Brain pericyte (primary cell): ENCODE measurements at places on chromosomes 13 and 19.

GRCh38 chr19:43651758-43652545, 12.3 kb upstream of the CADM4 start:
- no peak for DNase-seq

- DNase-seq, result no peak
Observed at GRCh38 chr19:48963371-48964204, 1.5 kb upstream of the FTL start.

GRCh38 chr13:23619068-23619855, 49.0 kb downstream of the TNFRSF19 start:
- DNase-seq, result no peak

GRCh38 chr19:18399008-18399407, 1.6 kb upstream of the LRRC25 start:
- DNase-seq, result no peak

GRCh38 chr13:48094404-48094780, 512 bp downstream of the MED4 start:
- DNase-seq, result no peak

GRCh38 chr19:48999481-49000325, 6.0 kb downstream of the RUVBL2 start:
- no peak for DNase-seq

GRCh38 chr13:39378306-39378705, 224.7 kb downstream of the LHFPL6 start:
- DNase-seq, result no peak

DNA sequence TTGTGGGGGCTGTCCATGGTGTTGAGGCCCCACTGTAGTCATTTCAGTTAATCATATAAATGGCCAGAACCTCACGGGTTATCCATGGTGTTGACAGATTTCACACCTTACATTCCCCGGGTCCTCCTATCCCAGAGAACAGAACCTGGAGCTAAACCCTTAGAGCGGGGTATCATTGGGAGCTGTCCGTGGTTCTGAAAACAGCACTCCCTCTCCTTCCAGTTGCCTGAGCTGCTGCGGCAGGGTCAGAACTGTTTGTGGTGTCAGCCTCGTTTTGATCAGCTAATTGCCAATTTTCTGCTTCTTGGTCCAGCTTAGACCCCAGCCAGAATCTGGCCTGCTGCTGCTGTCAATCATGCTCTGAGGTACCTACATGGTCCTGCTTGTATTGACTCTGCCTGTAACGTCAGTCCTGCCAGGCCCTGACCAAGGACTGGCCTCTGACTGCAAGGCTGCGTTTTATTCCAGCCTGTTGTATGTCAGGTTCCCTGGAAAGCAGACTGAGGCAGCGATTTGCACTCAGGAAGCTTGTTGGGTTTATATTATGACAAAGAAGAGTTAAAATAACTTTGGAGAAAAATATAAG, 55.8 kb upstream of the KCTD15 start:
- DNase-seq, result no peak

GRCh38 chr13:48728226-48728625, 74.5 kb downstream of the CYSLTR2 start:
- DNase-seq, result no peak

DNA sequence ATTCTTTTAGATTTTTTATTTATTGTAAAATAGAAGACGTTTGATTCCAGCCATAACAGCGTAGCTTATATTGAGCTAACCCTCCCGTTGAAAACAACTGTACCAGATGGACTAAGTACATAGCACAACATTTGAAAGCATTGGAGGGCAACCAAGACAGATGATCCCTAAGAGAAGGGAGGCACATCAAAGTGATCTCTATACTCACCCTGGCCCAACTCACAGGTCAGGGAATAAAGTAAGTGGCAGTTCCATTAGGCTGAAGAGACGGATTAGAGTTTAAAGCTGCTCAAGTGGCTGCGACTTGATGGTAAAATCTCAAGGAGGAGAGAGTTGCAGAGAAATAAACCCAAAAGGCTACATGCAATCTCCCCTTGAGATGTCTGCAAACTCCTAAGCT, 65.1 kb upstream of the ITM2B start:
- DNase-seq, result no peak

GRCh38 chr19:19300613-19301012, 19.7 kb downstream of the SUGP1 start:
- no peak for DNase-seq

- no peak for DNase-seq
Observed at GRCh38 chr19:35528218-35529038, at the start of gene SBSN. TSS of gene SBSN (minus strand) at chr19:35528311. CDS start at chr19:35528281, 30 bp downstream.

DNA sequence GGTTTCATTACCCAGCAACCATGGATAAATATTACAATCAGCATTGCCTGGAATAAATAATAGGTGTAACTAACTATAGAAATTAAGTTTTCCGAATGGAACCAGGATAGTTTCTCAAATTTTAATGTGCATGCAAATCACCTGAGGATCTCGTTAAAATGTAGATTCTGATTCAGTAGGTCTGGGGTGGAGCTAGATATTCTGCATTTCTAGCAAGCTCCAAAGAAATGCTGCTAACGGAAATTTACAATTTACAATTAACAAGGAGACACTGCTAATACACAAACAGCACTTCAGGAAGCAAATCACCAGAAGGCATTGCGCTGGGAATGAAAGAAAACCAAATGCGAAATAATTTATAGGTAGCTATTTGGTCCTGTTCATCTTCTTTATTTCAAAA, 597.5 kb upstream of the KLF12 start:
- DNase-seq, result no peak

GRCh38 chr19:40585241-40585981, 8.7 kb downstream of the SHKBP1 start:
- no peak for DNase-seq

DNA sequence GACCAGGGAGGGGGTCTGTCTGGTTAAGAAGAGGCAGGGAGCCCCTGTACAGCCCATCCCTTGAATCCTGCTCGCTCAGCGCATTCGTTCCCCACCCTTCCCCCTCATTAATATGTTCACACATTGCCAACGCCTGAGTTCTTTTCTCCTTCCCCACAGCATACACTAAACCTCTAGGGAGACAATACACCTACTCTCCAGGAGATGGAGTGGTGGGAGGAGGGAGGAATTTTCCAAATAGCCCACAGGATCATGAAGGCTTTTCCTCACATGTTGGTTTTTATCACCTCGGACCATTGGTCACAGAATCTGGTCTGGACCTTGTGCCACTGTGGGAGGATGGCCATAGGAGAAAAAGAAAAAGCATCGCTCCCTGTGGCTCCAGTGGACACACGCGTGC, 294.9 kb downstream of the SHISA2 start:
- DNase-seq, result no peak

DNA sequence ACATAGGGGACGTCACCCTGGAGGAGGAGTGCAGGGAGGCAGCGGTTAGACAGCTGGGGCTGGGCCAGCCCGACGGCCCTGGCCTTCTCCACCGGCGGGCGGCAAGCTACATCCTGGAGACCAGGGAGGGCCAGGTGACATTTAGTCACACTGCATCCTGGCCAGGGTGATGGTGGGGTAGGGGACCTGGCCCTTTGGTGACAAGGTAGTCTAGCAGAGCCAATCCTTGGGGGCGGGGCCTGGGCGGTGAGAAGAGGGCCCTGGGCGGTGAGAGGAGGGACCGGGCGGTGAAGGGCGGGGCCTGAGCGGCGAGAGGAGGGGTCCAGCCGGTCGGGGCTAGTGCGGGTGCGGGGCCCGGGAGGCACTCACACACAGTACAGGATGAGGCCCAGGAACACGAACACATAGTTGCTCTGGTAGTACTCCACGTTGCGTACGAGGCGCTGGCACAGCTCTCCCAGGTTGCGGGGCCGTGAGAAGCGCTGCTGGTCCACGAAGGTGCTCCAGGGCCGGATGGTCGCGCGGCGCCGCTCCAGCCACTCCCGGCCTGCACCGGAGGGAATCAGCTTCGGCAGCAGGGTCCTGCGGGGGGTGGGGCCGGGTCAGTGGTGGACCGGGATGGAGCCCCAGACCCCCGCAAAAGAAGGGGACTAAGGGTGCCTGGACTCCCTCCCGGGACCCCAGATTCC, 610 bp downstream of the RABAC1 start:
- DNase-seq, result peak; percentile 36

DNA sequence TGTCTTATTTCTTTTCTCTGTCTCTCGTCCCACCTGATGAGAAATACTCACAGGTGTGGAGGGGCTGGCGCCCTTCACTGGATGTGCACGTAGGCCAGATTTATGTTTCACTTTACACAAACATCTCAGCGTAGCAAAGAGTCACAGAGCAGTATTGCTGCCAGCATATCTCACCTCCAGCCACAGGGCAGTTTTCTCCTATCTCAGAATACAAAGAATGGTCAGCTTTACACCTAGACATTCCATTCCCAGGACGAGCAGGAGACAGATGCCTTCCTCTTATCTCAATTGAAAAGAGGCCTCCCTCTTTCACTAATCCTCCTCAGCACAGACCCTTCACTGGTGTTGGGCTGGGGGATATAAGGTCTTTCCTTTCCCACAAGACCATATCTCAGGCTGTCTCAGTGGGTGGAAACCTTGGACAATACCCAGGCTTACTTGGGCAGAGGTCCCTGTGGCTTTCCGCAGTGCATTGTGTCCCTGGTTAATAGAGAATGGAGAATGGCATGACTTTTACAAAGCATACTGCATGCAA, 7.2 kb upstream of the ZNF611 start:
- no peak for DNase-seq

DNA sequence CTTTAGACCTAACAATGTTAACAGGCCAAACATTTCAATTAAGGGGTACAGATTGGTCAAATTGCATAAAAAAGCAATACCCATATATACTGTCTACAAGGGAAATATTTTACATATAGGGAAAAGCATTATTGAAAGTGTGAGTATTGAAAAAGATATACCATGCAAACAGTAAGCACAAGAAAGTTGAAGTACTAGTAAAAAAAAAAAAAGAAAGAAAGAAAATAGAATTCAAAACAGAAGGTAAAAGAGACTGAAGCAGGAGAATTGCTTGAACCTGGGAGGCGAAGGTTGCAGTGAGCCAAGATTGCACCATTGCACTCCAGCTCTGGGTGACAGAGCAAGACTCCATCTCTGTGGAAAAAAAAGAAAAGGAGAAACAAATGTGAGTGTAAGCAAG, 5.3 kb upstream of the TEX101 start:
- DNase-seq, result no peak

- no peak for DNase-seq
Observed at GRCh38 chr13:21075379-21076249, 14.2 kb upstream of the LATS2 start.

GRCh38 chr19:40286235-40286970, 1.3 kb upstream of the AKT2 start:
- no peak for DNase-seq

GRCh38 chr19:16527971-16528521, 14.2 kb downstream of the CHERP start:
- DNase-seq, result no peak

GRCh38 chr19:30718014-30718413, 345.8 kb downstream of the ZNF536 start:
- DNase-seq, result no peak

GRCh38 chr19:7119582-7119981, 50.1 kb downstream of the ZNF557 start:
- no peak for DNase-seq

DNA sequence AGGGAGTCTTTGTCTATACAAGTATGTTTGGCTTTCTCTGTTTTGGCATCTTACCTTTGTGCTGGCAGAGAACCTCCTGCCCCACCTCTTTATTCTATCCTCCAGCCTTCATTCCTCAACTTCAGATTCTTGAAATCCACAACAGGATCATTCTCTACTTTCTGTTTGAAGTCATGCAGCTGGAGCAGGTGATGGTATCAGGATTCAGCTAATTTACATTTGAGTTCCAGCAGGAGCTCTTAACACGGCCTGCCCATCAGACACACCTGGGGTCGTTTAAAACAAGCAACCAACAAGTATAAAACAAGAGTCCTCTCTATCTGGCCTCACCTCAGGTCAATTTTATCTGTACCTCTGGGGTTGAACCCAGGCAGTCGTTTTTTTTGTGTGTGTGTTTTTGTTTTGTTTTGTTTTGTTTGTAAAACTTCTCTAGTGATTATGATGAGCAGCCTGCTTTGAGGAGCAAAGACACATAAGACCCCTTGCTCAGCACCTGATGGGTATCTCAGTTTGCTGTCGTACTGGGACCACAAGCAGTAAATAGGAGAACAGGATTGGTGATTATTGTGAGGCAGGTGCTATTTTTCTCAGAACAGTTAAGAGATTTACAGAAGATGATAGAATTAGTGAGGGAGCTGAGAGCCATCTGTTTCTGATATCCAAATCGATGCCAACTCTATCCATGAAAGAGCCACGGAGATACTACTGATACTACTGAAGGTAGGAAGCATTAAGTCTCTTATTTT, 78.4 kb downstream of the GPC6 start:
- DNase-seq, result no peak

DNA sequence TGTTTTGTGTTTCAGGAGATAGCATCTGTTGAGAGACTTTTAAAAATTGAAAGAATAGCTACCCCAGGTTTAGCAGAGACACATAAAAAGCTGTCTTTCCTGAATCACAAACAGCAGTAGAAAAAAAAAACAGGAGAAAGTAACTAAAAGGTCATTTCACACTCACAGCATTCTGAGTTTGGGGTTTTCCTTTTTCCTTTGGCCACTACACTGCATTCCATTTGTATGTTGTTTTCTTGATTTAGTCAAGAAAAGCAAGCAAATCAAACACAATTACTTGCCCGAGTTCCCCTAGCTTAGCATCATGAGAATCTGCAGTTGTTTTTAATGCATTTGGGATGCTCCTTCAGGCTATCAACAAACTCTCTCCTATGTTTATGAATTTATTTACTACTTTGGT, 161.0 kb downstream of the KCTD12 start:
- DNase-seq, result no peak

GRCh38 chr19:47240996-47241918, 10.3 kb upstream of the BBC3 start:
- no peak for DNase-seq

DNA sequence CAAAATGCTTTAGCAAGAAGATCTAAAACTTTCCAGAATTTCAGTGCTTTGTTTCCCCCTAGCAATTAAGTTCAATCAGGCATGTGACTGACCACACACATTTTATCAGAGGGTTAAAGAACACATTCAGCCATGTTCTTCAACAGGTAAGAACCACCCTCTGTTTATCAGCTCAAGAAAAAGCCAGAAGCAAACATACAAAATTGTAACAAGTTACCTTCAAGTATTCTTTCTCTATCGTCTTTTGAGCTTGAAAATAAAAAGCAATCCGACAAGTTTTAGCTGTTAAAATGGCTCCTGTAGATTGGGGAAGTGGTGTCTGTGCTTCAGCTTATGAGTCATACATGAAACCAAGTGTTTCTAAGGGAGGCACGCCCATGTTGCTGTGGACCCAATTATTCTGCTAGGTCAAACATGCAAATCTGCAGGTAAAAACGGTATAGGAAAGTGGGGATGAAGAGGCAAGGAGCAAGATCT, at the start of gene ELF1:
TSS of gene ELF1 (minus strand) at position 306 of the 477 bp plus-strand sequence. CDS start 37,262 bp downstream, outside the sequence.
- DNase-seq, result no peak
